ENCODE measurements at places on chromosomes 5 and 9. TPM values are rescaled to one million over a fixed set of nuclear protein-coding genes. Genes with fewer than 3 reads are reported as not detected.

The NDFIP1 gene
- 28.5 TPM for total RNA-seq

The FUT7 gene
- 0.68 TPM for total RNA-seq

The DMRT3 gene
- not detected for total RNA-seq

The PCDHA12 gene
- total RNA-seq = not detected

The PLPPR1 gene
- not detected for total RNA-seq

The PRLR gene
- 0.14 TPM for total RNA-seq

The WWC1 gene
- total RNA-seq = 0.30 TPM

The C9orf153 gene
- not detected for total RNA-seq

The TUT7 gene
- total RNA-seq = 44.9 TPM

The AMBP gene
- not detected for total RNA-seq

The DMGDH gene
- total RNA-seq = 0.33 TPM

The GARNL3 gene
- total RNA-seq = 4.3 TPM

The PFN3 gene
- not detected for total RNA-seq

The PCDHGA3 gene
- total RNA-seq = 0.15 TPM

The TSLP gene
- 0.20 TPM for total RNA-seq

The TMC1 gene
- not detected for total RNA-seq

The PRRX2 gene
- 0.28 TPM for total RNA-seq

The IL9 gene
- not detected for total RNA-seq

The ZDHHC11 gene
- total RNA-seq = 10.6 TPM

The DBH gene
- total RNA-seq = not detected

The FANCG gene
- total RNA-seq = 141 TPM

The MARVELD2 gene
- 0.18 TPM for total RNA-seq

The PCDHA9 gene
- not detected for total RNA-seq

The PTPRD gene
- 0.07 TPM for total RNA-seq

The OR1Q1 gene
- not detected for total RNA-seq

The GHR gene
- total RNA-seq = not detected

The NRG2 gene
- 0.42 TPM for total RNA-seq

The FOXD1 gene
- 0.23 TPM for total RNA-seq

The SLC45A2 gene
- not detected for total RNA-seq

The THG1L gene
- total RNA-seq = 16.3 TPM

The SUSD3 gene
- 40.1 TPM for total RNA-seq

The PCDHGA10 gene
- not detected for total RNA-seq

The FOXI1 gene
- not detected for total RNA-seq

The PCSK1 gene
- not detected for total RNA-seq

Measured in activated CD8-positive, alpha-beta memory T cell treated with anti-CD3 and anti-CD28 coated beads, Interleukin-2, amount 10 ng/mL, durations not matched to agents 7 days and 5 days (primary cell).